Ovary (tissue), 10 donors: ENCODE measurements at places on chromosomes 1 and 21. TPM values are rescaled to one million over a fixed set of nuclear protein-coding genes. Genes with fewer than 3 reads are reported as not detected.

Gene AADACL3
- not detected for total RNA-seq

Gene PLA2G2D
- not detected for total RNA-seq

GRCh38 chr1:212234431-212235395, 50.5 kb upstream of the PPP2R5A start:
- H3K36me3 ChIP-seq: no peaks in the 10 kb centered on the region
- DNase-seq: no peak
- no peak overlapping the region for H3K4me3 ChIP-seq
- H3K27me3 ChIP-seq: no peaks in the 10 kb centered on the region
- no peak overlapping the region for H3K27ac ChIP-seq

GRCh38 chr1:33626801-33627200, 154.4 kb downstream of the ZSCAN20 start:
- H3K4me3 ChIP-seq: no peak overlapping the region
- H3K27ac ChIP-seq: no peak overlapping the region
- no peak for DNase-seq
- no peaks in the 10 kb centered on the region for H3K4me1 ChIP-seq
- no peaks in the 10 kb centered on the region for H3K27me3 ChIP-seq

GRCh38 chr1:246798107-246798506, 73.9 kb downstream of the SCCPDH start:
- no peaks in the 10 kb centered on the region for H3K4me1 ChIP-seq
- H3K4me3 ChIP-seq: no peak overlapping the region
- no peaks in the 10 kb centered on the region for H3K27me3 ChIP-seq
- DNase-seq: no peak

DNA sequence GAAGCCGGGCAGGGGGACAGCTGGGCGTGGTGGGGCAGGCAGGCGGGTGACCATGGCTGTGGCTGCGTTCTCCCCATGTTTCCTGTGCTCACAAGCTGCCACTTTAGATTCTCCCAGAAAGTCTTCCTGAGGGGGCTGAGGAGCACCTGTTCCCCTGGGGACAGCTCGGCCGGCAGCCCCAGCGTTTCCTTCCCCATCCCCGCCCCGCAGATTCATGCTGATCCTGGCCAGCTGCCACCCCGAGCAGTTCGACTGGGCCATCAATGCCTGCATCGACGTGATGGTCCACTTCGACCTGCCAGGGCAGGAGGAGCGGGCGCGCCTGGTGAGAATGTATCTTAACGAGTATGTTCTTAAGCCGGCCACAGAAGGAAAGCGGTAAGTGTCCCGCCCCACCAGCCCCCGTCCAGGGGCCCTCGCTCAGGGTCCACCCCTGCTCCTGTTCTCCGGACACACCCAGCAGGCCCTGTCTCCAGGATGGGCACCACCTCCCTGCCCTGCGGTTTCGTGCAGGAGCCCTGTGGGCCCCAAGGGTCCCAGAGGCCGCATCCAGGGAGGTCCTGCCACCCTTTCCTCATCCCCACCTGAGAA, 10.9 kb upstream of the ATAD3B start:
- H3K27ac ChIP-seq: no peak overlapping the region
- no peak for DNase-seq
- no peak overlapping the region for H3K4me3 ChIP-seq
- no peaks in the 10 kb centered on the region for H3K27me3 ChIP-seq
- no peaks in the 10 kb centered on the region for H3K36me3 ChIP-seq
